T1000 (cell line): ENCODE measurements at places on chromosomes 11 and 22.

DNA sequence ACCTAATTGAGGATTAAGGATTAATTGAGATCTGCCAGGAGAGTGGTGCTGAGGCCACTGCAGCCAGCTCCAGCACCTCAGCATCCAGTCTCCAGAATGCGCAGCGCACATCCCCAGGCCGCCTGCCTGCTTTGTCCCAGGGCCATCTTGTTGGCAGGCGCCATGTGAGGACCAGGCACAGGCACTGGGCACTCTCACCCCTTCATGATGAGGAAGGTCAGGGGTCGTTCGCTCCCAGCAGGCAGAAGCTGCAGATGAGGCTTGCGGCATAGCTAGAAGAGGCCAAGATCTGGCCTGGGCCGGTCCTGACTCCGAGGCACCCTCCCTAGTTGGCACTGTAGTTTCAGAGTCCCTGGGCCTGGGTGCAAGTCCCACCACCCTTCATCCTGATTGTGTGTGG is 6.4 kb downstream of the CABP2 start:
- DNase-seq: no peak

GRCh38 chr11:94926271-94926625 is 47.1 kb downstream of the CWC15 start:
- no peak for DNase-seq

DNA sequence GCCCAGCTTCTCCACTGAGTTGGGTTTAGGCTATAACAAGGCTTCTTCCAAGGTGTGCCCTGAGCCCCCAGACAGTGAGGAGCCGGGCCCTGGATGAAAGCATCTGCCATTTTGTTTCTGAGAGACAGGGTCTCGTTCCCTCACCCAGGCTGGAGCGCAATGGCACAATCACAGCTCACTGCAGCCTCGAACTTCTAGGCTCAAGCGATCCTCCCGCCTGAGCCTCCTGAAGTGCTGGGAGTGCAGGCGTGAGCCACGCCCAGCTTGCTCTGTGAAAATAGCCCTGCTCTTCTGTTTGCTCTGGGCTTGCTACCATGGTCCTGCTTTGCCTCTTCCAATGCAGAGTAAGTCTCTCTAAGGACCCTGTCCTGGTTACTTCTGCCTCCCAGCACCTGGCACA is 6.7 kb downstream of the DENND6B start:
- no peak for DNase-seq

DNA sequence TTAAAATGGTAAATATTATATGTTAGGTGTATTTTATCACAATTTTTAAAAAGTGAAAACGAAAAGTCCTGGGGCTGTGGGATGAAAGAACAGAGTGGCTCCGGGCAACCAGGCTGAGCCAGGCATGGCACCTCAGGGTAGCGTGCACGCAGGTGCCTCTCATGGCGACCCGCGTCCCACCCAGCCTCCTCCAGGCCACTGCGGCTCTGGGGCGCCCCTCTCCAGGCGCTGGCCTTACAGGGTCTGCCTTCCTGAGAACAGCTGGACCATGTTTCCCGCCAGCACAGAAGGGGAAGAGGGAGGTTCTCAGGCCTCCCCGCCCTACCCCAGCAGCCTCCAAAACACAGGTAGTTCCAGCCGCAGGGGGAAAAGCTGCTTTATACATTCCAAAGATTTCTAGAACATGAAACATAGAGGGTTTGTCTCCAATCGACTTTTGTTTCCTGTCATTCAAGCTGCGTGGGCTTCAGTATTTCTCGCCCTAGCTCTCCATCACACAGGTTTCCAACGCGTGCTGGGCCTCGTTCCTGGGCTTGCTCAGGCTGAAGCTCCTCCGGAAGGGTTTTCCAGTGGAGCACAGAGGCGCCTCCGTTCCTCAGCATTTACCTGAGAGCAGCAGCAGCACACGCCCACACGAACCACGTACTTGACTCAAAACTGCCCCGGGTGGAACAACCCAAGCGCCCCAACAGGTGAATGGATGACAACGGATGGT is 10.5 kb downstream of the EHD1 start:
- no peak for DNase-seq

GRCh38 chr22:47696776-47697175 is 934.3 kb downstream of the TBC1D22A start:
- DNase-seq: no peak

- no peak for DNase-seq
These were observed 2.5 kb downstream of the ROBO3 start for GRCh38 chr11:124867700-124868099.

DNA sequence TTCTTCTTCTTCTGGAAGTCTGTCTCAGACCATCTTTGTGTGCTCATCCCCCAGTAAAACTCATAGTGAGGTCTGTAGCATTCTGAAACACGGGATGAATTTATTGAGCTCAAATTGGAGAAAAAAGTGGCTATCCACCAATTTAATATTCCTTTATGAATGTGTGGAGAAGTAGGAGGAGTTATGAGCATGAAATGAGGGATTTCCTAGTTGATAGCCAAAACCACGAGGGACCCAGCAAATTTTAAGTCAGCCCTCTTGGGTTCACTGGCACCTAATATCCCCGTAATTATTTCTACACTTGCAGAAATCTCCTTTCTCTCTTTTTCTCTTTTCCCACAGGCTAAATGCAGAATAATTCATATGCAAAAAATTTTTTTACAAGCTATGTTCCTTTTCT is at the start of gene OR52A1:
OR52A1 (minus strand) TSS at position 101 of the 400 bp plus-strand sequence. CDS start 2,388 bp downstream, outside the sequence.
- no peak for DNase-seq

GRCh38 chr22:44870021-44870420 is 117.6 kb downstream of the ARHGAP8 start:
- no peak for DNase-seq

GRCh38 chr11:127640561-127641451 is 640.2 kb upstream of the KIRREL3 start:
- no peak for DNase-seq

DNA sequence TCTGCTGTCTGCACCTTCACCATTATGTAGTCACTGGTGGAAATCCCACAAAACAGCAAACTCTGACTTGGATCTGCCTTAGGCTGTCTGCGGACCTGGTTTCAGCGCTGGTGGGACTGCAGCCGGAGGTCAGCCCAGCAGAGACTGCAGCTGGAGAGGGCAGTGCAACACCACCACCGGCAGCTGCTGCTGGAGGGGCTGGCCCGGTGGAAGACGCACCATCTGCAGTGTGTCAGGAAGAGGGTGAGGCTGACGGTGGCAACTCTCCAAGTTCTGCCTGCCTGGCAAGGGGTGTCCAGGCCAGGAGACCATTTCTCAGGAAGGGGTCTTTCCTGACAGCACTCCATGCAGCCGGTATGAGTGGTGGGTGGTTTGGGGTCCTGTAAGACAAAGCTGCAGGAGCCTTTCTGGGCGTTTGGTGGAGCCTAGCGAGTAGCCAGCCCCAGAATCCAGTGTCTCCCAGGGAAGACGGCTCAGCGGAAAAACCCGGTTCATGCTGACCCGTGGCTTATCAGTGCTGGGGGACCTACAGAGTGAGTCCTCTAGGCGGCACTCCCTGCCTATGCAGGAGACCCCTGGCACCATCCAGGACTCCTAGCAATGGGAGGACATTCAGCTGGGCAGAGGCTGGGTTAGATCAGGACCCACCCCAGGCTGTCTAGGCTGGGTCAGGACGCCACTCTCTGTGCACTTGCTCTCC is 50.8 kb downstream of the PISD start:
- DNase-seq: no peak

- DNase-seq: no peak
These were observed 12.6 kb downstream of the INSC start for GRCh38 chr11:15127341-15127740.

- DNase-seq: no peak
These were observed 253.1 kb downstream of the TTC28 start for GRCh38 chr22:28426346-28427132.

DNA sequence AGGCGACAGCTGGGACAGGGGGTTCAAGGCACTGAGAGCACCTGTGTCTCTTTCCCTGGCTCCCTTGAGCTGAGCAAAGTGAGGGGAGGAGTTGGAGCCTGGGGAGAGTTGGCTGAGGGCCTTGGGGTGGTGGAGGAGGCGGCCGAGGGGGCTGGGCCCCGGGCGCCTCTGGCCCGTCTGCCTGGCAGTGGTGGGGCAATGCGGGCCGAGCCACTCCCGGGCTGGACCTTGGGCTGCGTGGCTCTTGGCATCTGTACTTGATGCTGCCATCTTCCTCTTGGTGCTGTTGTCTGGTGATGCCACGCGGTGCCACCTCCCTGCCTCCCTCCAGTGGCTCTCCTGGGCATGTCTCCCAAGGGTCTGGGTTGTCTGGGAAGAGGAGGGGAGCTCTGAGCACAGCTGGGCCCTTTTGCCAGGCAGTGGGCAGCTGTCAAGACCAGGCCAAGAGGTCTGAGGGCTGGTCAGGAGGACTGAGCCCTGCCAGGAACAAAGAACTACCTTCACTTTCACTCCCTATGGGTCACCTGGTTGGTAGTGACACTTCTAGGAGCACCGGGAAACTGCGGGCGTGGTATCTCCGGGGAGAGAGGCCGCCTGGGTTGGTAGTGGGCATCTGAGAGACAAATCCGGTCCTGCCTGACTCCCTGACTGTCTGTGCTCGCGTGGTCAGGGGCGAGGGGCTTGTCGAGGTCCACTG is 1.3 kb downstream of the GRIK4 start:
- DNase-seq: no peak

GRCh38 chr11:1399386-1400316 is 9.9 kb downstream of the BRSK2 start:
- DNase-seq: no peak

- no peak for DNase-seq
These were observed 98.4 kb upstream of the OR9G4 start for GRCh38 chr11:56846631-56847576.

DNA sequence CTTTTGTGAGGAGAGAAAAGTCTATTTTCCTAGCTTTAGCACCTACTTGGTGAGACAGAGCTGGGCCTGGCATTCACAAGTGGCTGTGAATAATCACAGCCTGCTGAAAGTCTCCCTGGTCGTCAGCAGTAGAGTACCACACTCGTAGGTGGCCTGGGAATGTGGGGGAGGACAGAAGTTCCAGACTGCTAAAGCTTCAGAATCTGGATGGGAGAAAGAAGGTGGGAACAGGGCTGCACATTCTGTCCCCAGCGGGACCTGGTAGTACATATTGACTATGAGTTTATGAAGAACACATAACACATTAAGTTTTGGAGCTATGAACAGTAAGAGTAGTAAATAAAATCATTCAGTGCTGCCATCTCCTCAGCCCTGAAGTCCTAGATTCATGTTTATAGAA is 19.0 kb upstream of the LIMK2 start:
- DNase-seq: no peak

DNA sequence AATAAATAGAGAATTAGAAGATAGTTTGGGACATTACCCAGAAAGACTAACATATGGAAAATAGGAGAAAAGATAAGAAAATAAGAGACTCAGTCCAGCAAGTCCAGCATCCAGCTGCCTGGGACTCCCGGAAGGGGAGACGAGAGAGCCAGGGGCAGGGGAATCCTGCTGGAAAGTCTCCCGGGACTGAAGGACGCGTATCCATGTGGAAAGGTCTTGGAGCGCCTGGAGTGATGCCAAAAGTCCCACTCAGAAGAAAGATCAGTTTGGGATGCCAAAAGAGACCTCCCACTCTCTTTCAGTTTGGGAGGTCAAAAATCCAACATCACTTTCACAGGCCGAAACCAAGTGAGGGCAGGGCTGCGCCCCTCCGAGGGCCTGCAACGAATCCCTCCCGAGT is 30.7 kb downstream of the LRFN4 start:
- DNase-seq: no peak

GRCh38 chr11:73286240-73286810 is 14.2 kb downstream of the P2RY6 start:
- DNase-seq: no peak

- no peak for DNase-seq
These were observed 77.4 kb upstream of the BIRC3 start for GRCh38 chr11:102239911-102240310.

- DNase-seq: no peak
These were observed 141.7 kb upstream of the TBCEL start for GRCh38 chr11:120882175-120882574.

- no peak for DNase-seq
These were observed 893.2 kb downstream of the BRD1 start for GRCh38 chr22:48934446-48934845.

DNA sequence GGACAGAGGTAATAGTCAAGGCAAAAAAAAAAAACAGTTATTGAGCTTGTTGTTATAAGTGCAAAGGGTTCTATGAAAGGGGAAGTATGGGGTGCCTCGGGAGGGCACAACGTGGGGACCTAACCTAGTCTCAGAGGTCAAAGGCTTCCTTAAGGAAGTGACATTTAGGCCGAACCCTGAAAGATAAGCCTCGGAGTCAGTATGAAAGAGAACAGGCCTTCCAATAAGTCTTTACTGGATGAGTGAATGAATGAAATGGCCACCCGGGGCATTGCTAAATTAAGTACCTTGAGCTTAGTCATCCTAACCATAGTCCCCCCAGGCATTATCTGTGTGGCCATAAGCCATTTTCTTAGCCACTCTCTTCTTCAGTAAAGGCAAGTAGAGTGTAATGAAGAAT is 19.7 kb downstream of the FLI1 start:
- no peak for DNase-seq

DNA sequence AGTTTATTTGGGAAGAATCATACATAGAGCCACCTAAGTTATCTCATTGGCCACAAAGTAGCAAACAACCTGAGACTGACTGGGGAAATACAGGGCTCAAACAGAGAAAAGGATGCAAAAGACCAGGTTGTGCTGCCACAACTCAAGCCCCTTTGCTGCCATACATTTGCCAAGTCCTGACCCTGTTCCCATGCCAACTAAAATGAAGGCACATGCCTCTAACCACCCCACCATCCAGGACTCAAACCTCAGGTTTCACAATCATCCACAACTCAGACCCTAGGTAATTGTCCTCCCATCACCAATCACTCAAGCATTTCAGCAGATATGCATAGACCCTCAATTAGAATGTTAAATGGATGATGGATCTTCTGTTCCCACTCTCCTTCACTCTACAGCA is 1.4 kb upstream of the MS4A1 start:
- no peak for DNase-seq

DNA sequence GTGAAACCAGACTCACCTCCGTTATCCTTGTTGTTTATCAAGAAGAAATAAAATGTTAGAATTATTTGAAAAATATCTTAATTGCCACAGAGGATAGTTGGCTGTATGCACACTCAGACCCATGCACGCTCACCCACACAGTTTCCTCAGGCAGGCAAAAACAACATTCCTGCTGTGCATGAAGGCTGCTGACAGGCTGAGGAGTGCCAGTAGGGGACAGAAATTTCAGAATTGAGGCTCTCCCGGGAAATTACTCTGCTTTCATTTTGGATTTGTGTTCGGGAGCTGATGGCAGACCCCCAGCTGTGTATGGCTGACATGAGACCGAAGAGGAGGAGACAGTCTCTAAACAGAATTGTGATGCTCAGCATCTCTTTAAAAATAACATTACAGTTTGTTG is 87.5 kb downstream of the AMOTL1 start:
- DNase-seq: no peak

GRCh38 chr11:83008581-83008923 is 63.1 kb downstream of the RAB30 start:
- no peak for DNase-seq
